ENCODE measurements at places on chromosomes 6 and 20.

DNA sequence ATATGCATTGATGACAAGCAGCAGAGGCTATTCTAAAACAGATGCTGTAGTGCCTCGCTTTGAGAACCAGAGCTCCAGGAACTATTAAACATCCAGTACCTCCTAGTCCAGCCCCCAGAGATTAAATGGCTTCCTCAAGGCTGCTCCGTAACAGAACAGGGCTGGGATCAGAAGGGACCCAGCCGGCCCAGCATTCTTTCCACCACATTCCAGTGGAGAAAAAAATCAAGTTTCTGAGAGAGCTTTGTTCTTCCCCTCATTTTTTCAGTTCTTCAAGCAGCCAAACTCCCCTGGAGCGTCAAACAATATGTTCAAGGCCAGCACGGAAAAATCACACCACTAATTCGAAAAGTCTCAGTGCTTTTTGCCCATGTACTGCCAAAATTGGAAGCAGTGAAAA lies 5.8 kb upstream of the STMND1 start:
- H3K4me3 ChIP-seq = no peak overlapping the region
- no peaks in the 10 kb centered on the region for H3K36me3 ChIP-seq
- DNase-seq = no peak
- no peak overlapping the region for H3K27ac ChIP-seq
- H3K27me3 ChIP-seq = no peaks in the 10 kb centered on the region

- H3K4me1 ChIP-seq = no peaks in the 10 kb centered on the region
- H3K36me3 ChIP-seq = no peaks in the 10 kb centered on the region
- peak; percentile 79 for DNase-seq
- no peaks in the 10 kb centered on the region for H3K27me3 ChIP-seq
- H3K4me3 ChIP-seq = no peak overlapping the region
Measured at GRCh38 chr20:34983995-34984735, 28.5 kb downstream of the MYH7B start.

DNA sequence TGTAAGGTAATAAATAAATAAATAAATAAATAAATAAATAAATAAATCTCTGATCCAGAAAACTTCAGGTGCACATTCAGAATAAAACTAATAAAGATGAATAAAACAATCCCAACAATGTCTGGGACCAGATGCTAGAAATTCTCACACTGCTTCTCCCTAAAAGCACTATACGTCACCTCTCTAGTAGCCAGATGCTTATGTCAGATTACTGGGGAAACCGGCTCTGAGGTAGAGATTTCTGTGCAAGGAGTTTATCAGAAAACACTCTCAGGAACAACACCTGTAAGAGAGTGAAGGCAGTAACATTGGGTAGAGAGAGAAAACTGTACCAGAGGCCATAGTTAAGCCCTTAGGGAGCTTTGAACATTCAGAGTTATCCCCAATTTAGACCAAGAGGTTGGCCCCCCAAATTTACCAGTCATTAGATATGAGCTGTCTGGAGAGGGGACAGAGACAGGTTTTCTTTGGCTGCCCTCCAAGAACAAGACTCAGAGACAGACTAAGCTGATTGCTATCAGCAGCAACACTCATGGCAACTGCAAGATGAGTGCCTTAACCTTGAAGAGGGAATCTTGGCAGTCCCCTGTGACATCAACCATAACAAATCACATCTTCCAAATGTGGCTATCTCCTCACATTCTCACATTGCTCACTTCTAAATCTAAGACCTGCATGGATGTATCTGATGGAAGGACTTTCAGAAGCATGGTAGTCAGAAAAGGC lies 151.2 kb upstream of the BMP5 start:
- H3K27me3 ChIP-seq = no peaks in the 10 kb centered on the region
- H3K4me3 ChIP-seq = no peak overlapping the region
- H3K36me3 ChIP-seq = no peaks in the 10 kb centered on the region
- no peaks in the 10 kb centered on the region for H3K4me1 ChIP-seq

GRCh38 chr6:126148853-126149252 lies 162.5 kb downstream of the TRMT11 start:
- no peaks in the 10 kb centered on the region for H3K4me1 ChIP-seq
- DNase-seq = peak; percentile 15
- no peak overlapping the region for H3K27ac ChIP-seq
- no peak overlapping the region for H3K4me3 ChIP-seq

GRCh38 chr6:7267466-7268091 lies 45.4 kb downstream of the SSR1 start:
- no peaks in the 10 kb centered on the region for H3K27me3 ChIP-seq
- H3K4me1 ChIP-seq = no peaks in the 10 kb centered on the region
- H3K4me3 ChIP-seq = no peak overlapping the region
- H3K27ac ChIP-seq = no peak overlapping the region

DNA sequence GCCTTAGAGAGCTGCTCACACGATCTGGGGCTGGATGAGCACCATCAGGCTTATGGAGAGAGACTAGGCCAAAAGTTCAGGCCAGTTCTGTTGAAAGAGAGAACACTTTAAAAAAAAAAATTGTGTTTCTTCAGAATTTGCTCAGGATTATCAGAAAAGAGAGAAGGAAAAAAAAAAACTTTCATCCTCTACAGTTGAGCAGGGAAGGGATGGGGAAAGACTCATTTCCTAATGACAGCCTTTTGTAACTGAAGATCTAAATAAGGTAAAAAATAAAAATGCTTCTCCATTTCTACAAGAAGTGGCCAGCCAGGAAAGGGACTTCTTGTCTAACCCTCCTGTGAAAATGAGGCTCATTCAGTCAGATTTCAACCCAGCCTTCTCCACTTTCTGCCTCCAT lies 134.8 kb downstream of the LY86 start:
- DNase-seq = no peak
- H3K27me3 ChIP-seq = no peaks in the 10 kb centered on the region
- H3K36me3 ChIP-seq = no peaks in the 10 kb centered on the region
- H3K27ac ChIP-seq = peak overlapping the region; percentile 99
- H3K4me3 ChIP-seq = no peak overlapping the region
